ENCODE measurements at places on chromosomes 3 and 15.

DNA sequence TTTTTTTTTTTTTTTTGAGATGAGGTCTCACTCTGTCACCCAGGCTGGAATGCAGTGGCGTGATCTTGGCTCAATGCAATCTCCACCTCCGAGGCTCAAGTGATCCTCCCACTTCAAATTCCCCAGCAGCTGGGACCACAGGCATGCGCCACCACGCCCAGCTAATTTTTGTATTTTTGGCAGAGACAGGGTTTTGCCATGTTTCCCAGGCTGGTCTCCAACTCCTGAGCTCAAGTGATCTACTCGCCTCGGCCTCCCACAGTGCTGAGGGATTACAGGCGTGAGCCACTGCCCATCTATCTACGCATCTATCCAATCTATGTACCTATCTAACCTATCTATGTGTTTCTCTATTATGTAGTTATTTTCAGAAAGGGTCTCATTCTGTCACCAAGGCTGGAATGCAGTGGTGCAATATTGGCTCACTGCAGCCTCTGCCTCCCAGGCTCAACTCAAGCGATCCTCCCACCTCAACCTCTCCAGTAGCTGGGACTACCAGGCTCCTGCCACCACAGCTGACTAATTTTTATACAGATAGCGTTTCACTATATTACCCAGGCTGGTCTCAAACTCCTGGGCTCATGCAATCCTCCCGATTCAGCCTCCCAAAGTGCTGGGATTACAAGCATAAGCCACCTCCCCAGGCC is 20.2 kb upstream of the GPX1 start:
- DNase-seq, result no peak

GRCh38 chr3:38331257-38332022 is 15.1 kb upstream of the XYLB start:
- DNase-seq, result no peak

DNA sequence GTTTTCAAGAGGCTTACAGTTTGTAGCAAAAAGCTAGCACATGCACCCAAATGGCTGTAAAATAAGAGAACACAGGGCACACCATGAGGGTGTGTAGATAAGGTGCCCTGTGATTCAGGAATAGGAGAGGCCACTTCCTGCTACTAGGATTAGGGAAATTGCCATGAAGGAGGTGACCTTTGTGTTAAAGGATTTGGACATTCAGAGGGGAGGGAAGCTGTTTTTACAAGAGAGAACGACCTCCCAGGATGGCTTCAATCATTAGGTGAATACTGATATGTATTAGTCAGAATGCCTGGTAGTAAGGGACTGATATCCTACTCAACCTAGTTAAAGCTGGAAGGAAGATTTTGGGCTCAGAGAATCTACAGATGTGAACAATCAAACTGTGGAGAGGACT is 35.7 kb upstream of the ABHD17C start:
- DNase-seq, result no peak

- DNase-seq, result no peak
Measured at GRCh38 chr3:37200141-37200540, 25.8 kb upstream of the LRRFIP2 start.

DNA sequence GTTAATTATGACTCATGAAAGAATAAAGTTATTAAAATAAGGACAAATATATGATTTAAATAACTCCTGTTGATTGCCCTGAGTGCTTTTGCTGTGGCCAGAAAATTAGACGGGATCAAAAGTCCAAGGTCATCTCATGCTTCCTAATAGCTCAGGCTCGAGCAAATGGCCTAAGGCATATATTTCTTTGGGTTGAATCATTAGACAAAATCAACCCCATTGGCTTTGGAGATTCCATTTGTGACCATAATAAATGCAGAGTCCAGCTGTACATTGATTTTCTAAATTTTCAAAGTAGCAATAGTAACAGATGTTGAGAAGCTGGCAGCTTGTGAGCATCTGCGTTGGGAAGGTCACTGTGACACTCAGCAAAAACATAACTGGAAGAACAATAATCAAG is 464.5 kb upstream of the TGFBR2 start:
- no peak for DNase-seq

GRCh38 chr15:47801522-47801921 is 84.2 kb downstream of the SEMA6D start:
- no peak for DNase-seq

DNA sequence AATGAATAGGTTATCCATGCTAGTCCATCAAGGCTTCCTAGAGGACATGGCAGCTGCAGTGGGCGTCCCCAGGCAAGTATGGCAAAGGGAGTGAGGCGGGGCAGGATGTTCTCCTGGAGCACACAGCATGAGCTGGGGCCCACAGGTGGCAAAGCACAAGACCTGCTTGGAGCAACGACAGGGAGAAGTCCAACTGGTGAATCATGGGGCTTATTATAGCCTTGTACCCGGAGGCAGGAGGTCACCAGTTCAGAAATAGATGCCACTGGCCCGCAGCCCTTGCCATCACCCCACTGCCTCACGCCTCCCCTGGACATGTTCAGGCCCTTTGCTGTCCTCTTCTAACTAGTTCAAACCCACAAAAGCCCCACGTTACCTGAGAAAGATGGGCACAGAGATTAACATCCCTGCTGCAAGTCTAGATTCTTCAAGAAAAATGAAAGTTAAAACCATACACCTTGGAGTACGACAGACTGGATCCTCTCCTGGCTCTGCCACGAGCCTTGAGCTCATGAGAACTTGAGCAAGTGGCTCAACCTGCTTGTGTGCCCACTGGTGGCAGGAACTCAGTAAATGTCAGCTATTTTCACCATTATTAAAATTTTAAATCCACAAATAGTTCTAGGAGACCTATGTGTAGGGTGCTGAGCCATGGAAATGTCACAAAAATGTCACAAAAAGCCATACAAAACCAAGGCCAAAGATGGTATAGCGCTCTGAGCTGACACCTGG is 1.8 kb upstream of the SRGAP3 start:
- DNase-seq, result no peak

GRCh38 chr15:89136078-89136806 is 48.0 kb downstream of the ABHD2 start:
- no peak for DNase-seq

DNA sequence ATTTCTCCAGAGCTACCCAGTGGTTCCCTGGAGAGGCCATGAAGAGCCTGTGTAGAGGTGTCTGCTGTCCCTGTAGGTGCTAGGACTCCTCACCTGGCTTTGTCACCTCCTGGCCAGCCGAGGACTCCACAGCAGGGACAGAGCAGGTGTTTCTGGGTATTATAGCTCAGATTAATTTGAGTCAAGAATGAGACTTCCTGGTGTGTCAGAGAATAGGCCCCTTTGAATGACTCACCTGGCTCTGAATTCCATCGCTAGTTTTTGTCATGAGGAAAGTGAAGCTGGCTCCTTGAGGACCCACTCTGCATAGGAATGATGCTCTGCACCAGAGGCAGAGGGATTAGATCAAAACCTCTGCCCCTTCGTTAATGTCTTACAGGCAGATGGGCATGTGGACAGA is 167.5 kb upstream of the TOPAZ1 start:
- no peak for DNase-seq

DNA sequence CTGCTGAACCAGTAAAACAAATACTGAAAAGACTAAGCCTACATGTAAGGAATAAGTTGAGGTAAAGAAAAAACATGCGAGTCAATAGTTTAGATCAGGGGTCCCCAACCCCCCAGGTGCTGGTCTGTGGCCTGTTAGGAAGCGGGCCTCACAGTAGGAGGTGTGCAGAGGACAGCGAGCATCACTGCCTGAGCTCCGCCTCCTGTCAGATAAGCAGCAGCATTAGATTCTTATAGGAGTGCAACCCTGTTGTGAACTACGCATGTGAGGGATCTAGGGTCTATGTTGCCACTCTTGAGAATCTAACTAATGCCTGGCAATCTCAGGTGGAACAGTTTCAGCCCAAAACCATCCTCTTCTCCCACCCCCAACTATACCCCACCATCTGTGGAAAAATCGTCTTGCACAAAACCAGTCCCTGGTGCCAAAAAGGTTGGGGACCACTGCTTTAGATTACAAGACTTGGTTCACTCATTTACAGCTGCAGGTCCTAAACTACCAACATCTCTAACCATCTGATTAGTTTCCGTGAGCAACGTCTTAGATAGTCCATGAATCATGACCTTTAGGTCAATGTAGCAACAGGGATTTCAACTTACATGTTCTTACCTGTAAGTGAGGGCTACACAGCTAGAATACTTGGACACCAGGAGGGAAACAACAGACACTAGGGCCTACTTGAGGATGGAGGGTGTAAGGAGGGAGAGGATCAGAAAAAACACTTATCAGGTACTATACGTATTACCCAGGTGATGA is 66.7 kb downstream of the TRANK1 start:
- DNase-seq, result no peak

GRCh38 chr3:72054976-72055375 is 270.0 kb upstream of the PROK2 start:
- DNase-seq, result no peak

- DNase-seq, result no peak
Measured at GRCh38 chr3:20904671-20905070, 718.7 kb upstream of the SGO1 start.

GRCh38 chr3:153162513-153163392 is 727 bp downstream of the RAP2B start:
- peak; percentile 21 for DNase-seq

GRCh38 chr3:121660356-121661171 is at the start of gene HCLS1:
HCLS1 (minus strand) TSS chr3:121660903; CDS start chr3:121658347, 2,556 bp downstream.
- peak; percentile 76 for DNase-seq
